ENCODE measurements at places on chromosomes 6 and 20.

DNA sequence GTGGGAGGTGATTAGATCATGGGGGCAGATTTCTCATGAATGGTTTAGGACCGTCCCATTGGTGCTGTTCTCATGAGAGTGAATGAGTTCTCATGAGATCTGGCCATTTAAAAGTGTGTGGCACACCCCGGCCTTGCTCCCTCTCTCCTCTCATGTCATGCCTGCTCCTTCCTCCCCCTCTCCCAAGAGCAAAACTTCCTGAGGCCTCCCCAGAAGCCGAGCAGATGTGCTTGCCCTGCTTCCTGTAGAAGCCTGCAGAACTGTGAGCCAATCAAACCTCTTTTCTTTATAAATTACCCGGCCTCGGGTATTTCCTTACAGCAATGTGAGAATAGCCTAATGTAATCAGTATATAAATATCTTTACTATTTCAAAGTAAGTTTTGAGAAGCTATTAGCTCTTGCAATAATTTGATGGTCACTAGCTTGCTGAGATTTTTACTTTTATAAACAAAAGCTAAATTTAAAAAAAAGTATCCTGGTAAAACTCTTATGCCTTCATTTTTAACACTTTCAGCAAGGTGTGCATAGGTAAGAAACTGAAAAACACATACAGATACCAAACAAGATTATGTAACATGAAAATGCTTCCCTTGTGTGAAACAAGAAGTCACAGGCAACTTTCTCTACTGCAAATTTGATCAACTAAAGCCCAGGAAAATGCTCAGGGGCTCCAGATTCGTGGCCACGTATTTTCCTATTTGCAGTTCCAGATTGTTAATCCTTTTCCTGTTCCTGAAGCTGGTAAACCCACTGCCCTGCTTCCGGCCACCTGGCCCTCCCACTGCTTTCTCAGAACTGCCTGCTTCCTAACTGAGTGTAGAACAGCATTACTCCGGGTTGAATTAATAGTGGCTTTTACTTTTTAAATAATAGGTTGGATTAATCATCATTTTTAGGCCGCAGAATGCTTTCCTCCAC is 395.1 kb upstream of the CNR1 start:
- no peak for DNase-seq

DNA sequence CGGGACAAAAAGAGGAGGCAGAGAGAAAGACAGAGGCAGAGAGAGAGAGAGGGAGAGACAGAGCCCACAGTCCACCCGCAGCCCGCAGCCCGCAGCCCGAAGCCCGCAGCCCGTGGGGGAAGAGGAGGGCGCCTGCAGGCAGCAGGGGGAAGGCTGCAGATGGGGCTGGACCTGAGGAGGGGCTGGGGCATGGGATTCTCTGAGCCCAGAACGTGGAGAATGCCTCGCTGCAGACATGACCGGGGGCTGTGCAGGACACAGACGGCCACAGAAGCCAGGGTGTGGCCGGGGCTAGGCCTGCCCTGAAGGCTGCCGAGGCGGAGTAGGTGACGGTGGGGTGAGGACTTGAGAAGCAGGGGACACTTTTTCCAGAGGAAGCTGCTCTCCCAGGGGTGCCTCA is 6.5 kb upstream of the SLCO4A1 start:
- no peak for DNase-seq

DNA sequence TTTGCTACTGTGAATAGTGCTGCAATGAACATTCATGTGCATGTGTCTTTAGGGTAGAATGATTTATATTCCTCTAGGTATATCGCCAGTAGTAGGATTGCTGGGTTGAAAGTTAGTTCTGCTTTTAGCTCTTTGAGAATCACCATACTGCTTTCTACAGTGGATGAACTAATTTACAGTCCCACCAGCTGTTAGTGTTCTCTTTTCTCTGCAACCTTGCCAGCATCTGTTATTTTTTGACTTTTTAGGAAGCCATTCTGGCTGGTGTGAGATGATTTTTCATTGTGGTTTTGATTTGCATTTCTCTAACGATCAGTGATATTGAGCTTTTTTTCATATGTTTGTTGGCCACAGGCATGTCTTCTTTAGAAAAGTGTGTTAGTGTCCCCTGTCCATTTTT is 40.0 kb downstream of the PLG start:
- no peak for DNase-seq

- no peak for DNase-seq
Observed at GRCh38 chr6:35668744-35669450, 19.8 kb downstream of the FKBP5 start.

GRCh38 chr6:89984926-89985750 is 90.9 kb downstream of the GJA10 start:
- no peak for DNase-seq

Data from central memory CD4-positive, alpha-beta T cell (primary cell).